ENCODE measurements at places on chromosomes 5 and 9.

GRCh38 chr9:91106415-91107081 is 255.2 kb downstream of the AUH start:
- DNase-seq, result no peak

DNA sequence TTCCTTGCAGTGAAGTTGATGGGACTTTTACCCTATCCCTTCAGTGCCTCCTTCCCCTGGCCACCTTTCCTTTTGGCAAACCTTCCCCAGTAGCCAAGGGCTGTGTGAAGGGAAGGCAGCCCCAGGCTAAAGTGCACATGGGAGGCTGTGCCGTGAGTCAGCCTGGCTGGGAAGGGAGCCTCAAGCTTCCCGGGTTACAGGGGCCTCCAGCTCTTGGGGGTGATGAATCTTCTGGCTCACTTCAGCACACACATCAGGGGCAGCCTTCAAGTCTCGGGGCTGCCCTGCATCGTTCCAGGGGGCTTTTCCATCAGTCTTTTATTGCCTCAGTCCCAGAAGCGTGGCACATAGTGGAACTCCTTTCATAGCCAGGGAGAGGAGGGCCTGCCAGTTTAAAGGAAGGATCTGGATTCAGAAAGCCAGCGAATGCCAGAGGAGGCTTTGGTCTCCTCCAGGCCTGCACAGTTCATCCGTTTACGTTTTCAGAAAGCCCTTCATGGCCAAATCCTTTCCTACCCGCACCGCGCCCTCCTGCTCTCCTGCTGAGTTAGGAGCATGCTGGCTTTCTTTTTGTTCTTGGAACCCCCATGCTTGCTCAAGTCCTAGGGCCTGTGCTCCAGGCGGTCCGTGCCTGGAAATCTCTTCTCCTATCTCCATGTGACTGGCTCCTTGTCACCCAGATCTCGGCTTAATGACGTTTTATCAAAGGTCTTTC is 134.8 kb upstream of the KLF4 start:
- DNase-seq, result no peak

- no peak for DNase-seq
Measured at GRCh38 chr5:86858442-86858841, 240.7 kb downstream of the COX7C start.

GRCh38 chr5:135236908-135237747 is 161.9 kb downstream of the MACROH2A1 start:
- DNase-seq, result no peak

DNA sequence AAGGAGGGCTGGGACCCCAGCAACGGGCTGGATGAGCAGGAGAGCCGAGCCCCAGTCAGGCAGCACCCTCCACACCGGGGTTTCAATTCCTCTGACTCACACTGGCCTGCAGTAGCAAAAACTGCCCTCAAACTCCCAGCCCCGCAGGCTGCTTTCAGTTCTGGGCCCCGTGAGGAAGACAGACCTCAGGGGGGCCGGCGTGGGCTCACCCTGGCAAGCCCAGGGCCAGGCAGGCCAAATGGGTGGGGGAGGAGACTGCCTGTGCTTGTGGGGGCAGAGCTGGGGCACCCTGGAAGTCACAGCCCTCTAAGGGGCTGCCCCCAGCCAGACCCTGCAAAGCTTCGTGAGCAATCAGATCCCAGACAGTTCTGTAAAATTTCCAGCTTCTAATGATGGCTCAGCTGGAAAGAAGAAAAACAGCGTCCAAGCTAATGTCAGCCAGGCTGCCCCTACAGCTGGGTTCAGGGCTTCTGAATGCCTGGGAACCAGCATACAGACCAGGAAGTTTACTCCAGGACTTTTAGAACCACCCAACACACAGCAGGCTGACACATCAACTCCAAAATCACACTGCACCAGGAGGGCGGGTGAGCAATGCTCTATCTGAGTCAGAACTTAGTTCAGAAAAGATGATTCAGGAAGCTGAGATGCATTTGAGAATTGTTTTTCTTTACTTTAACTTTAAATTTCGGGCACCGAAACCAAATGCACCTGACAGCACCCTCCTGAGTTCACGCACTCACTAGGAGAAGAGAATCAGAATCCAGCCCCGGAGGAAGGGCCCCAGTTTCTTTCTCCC is 34.7 kb downstream of the LPCAT1 start:
- DNase-seq, result no peak

GRCh38 chr9:32394381-32395049 is 10.1 kb downstream of the ACO1 start:
- DNase-seq, result no peak

DNA sequence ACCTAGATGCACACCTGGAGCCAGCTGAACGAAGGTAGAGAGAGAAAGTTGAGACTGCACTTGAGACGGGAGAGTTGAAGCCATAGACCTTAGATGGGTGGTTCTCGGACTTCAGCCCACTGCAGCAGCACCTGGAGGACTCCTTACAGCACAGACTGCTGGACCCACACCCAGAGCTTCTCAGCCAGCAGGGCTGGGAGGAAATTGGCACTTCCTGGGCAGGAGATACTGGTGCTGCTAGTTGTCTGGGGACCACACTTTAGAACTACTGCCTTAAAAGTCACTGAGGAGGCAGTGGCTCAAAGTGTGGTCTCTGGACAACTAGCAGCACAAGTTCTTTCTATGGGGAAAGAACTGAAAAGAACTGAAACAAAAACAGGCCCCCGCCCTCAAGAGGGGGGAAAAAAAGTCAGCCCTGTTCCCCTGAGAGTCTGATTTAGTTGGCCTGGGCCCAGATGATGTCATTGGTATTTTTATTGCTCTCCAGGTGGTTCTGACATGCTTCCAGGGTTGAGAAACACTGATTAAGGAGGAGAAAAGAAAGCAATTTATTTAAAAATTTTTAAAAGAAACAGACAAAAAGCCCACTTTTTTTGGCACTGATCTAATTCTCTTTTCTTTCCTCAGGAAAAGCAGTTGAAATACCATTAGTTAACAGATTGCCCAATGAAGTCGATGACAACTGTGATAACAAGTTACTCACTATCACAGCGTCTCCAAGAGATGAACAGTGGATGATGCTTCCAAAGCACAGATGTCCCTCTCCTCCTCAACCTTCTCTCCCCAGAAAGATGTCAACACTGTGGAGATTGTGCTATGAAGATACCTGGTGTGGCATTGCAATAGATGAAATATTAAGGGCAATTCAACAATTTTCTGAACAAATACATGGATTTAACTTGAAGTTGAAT is 73.6 kb upstream of the ADAMTS16 start:
- no peak for DNase-seq
